CD4-positive, alpha-beta T cell treated with Interferon alpha-2 for 1 hour (primary cell): ENCODE measurements at places on chromosomes 2 and 18.

DNA sequence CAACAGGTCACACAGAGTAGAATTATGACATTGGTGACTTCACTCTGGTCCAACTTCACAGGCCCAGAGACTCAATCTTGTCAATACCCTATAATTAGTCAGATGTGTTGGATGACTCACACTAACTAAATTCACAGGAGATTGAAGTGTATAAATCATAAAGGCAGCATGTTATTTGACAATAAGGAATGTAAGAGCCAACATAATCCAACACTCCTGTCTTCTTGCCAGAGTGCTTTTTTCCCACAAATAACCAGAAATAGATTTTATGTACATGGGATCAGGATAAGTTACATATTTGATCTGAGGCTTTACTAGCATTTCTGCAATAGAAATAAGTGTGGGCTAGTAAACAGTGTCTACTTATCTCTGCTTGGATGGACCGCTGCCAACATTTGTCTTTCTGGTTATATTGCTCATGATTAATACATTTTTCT is 42.2 kb upstream of the ZSWIM2 start:
- DNase-seq: no peak

GRCh38 chr18:40868110-40868858 is 1086.8 kb upstream of the PIK3C3 start:
- DNase-seq: no peak

DNA sequence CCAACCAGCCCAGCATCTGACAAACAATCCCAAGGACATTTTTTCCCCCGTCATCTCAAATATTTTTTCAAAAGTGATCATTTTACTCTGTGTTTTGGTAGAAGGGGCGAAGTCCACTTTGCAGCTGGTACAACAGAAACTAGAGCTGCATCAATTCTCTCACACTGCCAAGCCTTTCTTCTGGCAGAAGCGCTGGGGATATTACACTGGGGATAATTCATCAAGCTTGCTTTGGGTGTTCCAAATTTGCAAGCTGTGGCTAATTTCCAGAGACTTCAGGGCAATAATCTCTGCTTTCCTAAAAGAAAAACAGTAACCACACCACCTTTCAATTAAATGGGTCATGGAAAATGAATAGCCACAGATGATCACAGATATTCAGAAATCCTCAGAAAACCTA is 238.3 kb downstream of the SLC8A1 start:
- DNase-seq: no peak

DNA sequence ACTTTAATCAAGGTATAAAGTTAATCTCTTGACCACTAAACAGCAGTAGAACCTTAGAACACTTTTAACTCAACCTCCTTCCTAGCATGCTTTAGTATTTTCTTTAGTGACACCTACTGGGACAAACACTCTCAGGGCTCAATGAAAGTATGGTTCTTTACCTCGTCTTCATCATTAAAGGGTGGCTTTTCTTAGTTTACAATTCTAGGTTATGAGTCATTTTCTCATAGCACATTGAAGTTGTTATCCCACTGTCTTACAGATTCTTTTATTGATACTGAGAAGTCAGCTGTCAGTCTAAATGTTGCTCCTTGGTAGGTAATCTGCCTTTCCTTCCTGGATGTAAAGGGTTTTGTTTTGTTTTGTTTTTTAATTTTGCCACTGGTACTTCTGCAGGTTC is 38.0 kb downstream of the SIGLEC15 start:
- DNase-seq: no peak

DNA sequence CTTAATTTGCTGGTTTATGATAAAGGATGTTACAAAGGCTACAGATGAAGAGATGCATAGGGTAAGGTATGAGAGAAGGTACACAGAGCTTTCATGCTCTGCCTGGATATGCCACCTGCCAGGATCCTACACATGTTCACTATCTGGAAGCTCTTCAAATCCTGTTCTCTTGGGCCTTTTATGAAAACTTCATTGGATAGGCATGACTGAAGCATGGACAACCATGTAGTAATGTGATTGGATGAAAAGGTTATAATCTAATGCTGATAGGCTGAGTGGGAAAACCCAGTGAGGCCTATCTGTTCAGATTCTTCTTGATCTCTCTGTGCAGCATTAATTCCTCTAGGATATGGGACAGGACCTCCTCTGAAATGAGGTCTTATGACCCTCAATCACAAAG is 26.8 kb downstream of the HNMT start:
- DNase-seq: no peak

- no peak for DNase-seq
Observed at GRCh38 chr18:77851802-77852201, 602.2 kb downstream of the GALR1 start.

GRCh38 chr2:64230540-64230939 is 86.3 kb upstream of the PELI1 start:
- no peak for DNase-seq

DNA sequence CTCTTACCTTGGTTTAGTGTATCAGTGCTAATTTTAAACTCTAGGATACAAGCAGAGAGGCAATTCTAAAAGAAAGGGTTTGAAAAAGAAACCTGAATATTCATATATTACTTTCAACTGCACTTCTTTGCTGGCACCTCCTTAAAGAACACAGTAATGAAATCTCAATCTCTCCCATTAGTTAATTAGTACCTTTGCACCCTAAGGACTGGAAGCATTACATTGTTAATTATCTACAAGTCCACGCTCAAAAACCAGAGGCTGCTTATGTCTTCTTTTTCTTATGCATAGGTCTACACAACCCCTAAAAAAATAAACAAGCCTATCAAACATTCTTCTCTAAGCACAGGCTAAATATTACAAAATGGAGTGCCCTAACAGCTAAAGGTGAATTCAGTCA is 20.2 kb downstream of the EPHA4 start:
- no peak for DNase-seq

DNA sequence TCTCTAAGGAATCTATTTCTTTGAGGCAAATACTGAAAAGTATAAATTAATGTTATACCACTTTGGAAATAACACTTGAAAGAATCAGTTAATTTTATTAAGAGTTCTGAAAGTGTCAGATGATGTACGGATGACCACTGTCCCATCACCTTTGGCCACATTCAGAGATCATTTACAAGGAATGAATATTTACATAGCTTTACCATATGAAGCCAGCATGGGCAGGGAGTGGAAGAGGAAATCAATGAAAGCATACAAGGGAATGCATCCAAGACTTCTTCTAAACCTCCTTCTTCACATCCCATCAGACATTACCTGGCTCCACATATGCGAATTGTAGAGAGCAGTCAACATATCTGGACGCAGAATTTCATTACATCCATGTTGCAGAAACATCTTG is 123.4 kb downstream of the RIF1 start:
- DNase-seq: no peak

- no peak for DNase-seq
Observed at GRCh38 chr2:7570247-7570646, 653.0 kb downstream of the RNF144A start.

GRCh38 chr2:112004253-112004645 is 50.8 kb upstream of the TMEM87B start:
- DNase-seq: peak; percentile 22

DNA sequence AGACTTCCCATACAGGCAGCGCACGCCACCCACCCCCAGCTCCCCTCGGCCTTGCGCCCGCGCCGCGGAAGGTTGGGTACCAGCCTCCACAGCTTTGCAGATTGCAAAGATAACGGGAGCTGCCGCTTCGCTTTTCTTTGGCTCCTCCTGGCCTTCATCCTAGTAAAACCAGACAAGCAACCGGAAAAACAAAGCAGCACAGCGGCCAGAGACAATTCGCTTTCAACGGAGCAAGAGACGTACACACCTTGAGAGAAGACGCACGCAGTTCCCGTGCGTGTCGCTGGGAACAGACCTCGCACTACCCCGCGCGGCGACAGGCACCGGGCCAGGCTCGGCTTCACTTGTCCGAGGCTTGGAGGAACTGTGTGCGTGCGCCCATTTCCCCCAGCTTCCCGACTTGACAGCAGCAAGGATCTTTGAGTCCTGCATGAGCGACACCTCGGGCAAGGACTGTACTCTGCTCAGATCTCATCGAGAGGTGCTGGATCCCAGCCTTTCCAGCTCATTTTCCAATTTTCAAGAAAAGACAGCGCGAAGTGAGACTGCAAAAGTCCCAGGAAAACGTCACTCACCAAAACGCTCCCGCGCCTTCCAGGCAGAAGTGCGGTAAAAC is 964 bp downstream of the ZBTB7C start:
- no peak for DNase-seq

DNA sequence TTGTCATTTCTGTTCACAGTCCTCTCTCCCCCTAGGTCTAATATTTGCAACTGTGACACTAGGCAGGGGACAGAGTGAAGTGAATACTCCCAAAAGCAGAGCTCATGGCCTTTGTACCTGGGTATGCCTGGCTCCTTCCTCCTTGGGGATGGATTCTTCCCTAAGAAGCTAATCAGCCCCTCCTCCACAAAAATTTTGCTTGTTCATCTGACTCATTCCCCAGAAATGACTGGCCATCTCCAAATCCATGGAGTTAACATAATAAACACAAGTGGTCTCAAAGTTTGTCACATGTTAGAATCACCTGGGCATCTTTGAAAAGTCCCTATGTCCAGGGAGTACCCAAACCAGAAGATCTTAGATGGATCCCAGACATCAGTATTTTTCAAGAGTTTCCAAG is 65.3 kb downstream of the SUCLG1 start:
- DNase-seq: no peak

DNA sequence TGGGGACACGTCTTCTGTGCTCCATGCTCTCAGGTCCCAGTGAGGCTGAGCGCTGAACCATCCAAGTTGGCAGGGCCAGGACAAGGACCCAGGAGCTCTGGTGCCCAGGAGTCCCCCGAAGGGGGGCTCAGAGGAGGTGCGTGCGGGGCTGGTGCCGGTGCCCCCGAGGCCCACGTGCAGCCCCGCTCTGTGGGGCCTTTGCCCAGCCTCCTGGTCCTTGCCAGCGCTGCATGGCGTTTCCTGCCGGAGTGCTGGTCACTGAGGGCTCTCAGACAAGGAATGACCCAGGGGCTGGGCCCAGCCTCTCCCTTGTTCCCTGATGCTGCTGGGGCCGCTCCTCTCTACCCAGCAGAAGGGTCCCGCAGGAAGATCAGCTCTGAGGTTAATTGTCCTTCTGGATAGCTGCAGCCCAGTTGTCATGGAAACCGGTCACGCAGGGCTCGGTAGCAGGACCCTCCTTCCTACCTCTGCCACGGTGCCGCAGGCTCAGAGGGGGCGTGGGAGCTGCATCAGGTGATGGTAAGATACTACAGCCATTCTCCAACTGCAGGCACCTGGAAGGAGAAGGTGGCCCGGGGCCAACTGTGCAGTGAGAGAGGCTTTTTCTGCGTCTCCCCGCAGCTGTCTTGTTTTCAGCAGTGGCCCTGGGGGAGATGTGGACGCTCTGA is 64.5 kb downstream of the RRM2 start:
- DNase-seq: no peak

- DNase-seq: no peak
Observed at GRCh38 chr2:151851761-151852160, 23.5 kb upstream of the ARL5A start.

DNA sequence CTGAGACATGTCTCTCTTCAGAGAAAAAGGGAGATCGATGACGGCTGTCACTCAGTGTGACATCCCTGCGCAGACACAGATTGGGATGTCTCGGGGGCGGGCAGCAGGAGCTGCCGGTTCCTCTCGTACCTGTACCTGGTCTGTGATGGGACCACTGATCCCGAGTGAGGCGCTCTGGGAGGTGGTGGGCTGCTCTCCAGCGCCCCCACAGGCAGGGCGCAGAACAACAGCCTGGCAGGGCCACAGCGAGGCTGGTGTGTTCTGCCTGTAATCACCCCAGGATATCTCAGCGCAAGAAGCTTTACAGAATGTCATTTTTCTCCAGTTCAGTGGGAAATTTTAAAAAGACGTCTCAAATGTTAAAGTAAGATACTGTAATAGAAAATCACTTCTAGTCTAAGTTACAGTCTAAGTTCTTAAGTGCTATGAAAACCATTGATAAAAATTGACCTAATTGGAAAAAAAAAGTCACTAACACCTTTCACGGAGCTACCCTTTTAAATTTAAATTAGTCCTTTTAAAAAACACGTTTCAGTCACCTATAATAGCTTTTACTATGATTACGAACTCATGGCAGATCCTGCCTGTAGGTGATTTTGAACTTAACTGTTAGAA is 189.8 kb downstream of the SNTG2 start:
- peak; percentile 18 for DNase-seq
